SW 1271 (cell line): ENCODE measurements at places on chromosomes 16 and 17.

DNA sequence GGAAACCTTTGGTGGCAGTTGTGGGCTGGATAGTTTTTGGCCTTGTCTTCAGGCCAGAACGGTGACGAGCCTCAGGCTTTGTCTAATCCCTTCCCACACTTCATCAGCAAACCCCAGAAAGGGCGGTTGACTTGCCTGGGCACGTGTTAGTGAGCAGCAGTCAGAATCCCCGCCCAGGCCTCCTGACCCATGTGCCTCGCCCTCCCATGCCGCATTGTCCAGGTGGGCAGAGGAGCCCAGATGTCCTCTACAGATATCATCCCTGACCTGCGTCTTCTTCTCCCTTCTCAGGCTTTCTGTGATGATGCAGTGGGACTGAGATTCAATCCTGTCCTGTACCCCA is 82.5 kb downstream of the OR1D5 start:
- DNase-seq, result no peak

GRCh38 chr17:74008196-74008595 is 195.3 kb upstream of the RPL38 start:
- no peak for DNase-seq

GRCh38 chr16:62036101-62036801 is at the start of gene CDH8:
Gene CDH8, minus strand, starts transcription at chr16:62036438. Its CDS starts 15,035 bp downstream, at chr16:62021403.
- no peak for DNase-seq

- DNase-seq, result no peak
These were observed 1.4 kb downstream of the AOC3 start for GRCh38 chr17:42852351-42852750.

DNA sequence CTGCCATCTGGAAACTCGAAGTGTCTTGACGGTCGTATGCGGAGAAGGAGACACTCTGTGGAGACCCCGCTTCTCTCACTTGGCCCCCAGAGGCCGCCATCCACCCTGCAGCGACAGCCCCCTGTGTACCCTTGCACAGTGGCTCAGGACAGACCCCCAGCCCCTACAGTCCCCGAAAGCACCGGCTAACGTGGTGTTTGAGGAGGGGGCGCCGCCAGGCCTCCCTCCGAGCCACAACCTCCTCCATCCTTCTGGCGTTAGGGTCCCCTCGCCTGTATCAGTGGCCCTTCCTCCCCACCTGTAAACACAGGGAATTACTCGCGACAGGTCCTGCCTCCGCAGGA is 73.6 kb downstream of the LMF1 start:
- no peak for DNase-seq

- DNase-seq, result no peak
These were observed 3.4 kb downstream of the MNT start for GRCh38 chr17:2397247-2398171.

DNA sequence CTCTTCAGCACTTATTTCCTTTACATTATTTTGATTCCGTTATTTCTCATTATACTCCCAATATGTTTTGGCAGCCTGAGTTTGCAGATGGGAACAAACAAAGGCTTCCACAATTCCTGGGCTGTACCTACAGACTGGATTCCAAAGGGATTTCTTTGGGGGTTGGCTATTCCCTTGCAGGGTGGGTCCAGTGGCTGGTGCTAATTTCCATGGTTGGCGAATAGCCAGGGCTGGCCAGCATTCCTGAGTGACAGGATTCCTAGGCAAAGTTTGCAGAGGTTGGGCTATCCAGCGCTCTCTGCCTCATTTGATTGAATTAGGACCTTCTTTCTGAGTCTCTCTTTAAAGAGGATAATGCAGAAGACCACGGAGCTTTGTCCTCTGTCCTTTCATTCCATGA is 207.4 kb downstream of the MAF start:
- no peak for DNase-seq

- no peak for DNase-seq
These were observed 186.0 kb upstream of the PMFBP1 start for GRCh38 chr16:72357910-72358309.

DNA sequence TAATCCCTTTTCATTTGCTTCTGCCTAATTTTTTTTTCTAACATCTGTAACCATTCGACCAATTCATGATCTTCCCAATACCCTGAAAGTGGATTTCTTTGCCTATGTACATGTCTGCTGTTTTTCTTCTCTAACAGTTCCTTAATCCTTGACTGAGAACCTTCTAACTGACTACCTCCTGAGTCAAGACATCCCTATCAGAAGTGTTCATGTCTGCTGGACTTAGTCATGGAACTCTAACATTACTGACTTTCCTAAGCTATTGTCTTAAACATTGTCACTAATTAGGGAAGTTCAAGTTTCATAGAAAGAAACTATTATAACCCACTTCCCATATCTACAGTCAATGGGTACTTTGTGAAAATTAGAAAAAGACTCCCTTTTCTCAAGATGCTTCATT is 52.4 kb upstream of the IRX5 start:
- DNase-seq, result no peak

DNA sequence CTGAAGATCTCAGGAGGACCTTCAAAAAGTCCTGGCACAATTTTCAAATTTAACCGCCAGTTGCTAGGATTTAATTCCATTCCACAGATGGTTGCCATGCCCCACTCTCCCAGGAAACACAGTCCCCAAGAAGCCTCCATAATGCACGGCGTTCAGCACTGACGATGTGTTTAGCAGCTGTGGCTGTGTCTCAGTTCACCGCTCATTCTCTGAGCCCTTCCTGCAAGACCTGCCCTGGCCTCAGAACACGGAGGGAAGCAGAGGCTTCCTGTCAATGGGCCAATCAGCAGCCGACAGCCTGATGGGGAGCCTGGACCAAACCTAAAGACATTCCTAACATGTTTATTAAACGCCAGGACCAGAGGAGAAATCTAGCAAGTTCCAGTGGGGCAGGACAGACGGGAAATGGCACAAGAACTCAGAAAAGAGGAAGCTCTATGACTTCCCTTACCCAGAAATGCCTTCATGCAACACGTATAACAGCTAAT is 4.9 kb downstream of the MYLK3 start:
- DNase-seq, result no peak

- no peak for DNase-seq
These were observed 44.5 kb downstream of the ZNRF1 start for GRCh38 chr16:75043175-75043895.

- DNase-seq, result no peak
These were observed 1.7 kb upstream of the CBX8 start for GRCh38 chr17:79798299-79799173.

DNA sequence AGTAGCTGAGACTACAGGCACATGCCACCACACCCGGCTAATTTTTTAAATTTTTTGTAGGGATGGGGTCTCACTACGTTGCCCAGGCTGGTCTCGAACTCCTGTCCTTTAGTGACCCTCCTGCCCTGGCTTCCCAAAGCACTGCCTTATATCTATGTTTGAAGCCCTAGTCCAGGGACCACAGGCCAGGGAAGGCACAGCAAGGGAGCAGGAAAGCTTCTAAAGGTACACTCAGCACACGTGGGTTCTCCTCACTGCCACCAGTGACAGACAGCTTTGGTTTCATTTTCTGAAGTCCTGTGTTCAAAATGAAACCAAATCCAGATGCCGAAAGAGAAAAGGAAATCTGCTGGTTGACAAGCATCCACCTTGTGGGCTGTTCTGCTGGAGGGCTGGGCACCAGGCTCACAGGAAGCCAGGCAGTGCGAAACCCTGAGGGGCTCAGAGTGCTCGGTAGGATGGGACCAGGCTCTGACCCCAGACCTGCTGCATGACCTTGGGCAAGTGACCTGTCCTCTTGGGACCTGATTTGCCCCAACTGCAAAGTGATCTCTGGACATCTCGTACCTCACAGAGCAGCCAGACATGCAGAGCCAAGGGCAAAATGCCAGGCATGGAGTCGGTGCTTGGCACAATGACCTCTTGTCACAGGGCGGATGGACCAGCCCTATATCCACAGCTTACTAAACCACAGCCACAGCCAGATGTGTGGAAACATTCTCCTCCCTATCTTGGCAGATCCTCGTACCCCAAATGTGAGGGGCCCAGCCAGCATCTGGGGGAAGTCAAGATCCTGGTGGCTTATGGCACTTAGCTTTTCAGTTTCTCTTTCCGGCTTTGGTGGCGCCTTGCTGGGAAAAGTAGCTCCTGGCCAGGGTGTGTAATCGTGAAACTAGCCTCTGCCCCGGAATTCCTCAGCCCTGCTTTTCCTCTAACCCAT is 2.8 kb upstream of the SOCS1 start:
- no peak for DNase-seq

DNA sequence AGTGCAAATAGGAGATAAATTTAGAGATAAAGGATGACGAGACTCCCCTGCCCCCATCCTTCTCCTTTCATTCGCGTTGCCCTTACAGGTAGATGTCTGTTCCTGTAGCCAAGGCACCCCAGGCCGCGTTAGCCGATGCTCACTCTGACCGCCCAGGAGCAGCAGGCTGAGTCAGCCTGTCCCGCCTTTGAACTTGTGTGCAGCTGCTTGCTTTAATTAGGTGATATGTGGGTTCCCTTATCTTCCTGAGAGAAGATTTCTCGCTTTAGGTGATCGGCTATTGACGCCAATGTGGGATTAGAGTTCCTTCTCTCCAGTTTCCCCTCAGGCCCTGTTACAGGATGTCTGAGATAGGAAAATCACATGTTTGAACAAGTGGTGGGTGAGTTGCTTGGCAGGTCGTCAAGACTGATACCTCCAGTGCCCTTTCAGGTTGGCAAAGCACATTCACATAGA is 119.5 kb downstream of the MSI2 start:
- DNase-seq, result no peak

GRCh38 chr16:63361032-63361624 is 1324.9 kb upstream of the CDH8 start:
- peak; percentile 43 for DNase-seq

DNA sequence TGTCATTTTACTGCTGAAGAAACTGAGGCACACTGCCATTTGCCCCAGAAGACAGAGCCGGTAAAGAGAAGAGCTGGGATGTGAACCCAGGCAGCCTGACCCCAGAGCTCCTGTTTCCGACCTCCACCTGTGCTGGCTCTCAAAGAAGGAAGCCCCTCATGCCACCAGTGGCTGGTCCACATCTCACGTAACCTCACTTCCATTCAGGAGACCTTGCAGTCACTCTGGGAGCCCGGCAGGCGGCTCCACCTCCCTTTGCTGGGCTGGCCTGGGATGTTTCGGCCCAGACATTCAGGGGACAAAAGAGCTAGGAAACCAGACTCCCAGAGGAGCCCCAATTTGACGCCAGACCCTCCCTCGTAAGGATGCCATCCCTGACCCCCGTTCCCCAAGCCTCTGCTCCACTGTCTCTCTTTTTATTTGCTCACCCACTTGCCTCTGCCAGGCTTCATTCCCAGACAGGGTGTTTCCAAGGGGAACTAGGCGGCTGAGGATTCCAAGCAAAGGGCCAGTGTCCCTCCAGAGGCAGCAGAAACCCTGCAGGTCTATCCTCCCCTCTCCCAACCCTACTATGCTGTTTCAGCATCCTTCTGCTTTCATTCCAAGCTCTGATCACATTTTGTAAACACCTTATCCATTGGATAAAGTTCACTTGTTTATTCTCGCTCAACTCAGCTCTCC is 2.8 kb downstream of the TAF1C start:
- no peak for DNase-seq

GRCh38 chr16:12146966-12147365 is 170.4 kb downstream of the SNX29 start:
- no peak for DNase-seq

- no peak for DNase-seq
These were observed at the start of gene WSCD1 for GRCh38 chr17:6069539-6070429. Gene WSCD1, plus strand, starts transcription at chr17:6070379. Its CDS starts 10,280 bp downstream, at chr17:6080659.

GRCh38 chr16:17572145-17572544 is 101.4 kb upstream of the XYLT1 start:
- DNase-seq, result no peak

- DNase-seq, result no peak
These were observed 64.9 kb downstream of the ITFG1 start for GRCh38 chr16:47395733-47396498.

DNA sequence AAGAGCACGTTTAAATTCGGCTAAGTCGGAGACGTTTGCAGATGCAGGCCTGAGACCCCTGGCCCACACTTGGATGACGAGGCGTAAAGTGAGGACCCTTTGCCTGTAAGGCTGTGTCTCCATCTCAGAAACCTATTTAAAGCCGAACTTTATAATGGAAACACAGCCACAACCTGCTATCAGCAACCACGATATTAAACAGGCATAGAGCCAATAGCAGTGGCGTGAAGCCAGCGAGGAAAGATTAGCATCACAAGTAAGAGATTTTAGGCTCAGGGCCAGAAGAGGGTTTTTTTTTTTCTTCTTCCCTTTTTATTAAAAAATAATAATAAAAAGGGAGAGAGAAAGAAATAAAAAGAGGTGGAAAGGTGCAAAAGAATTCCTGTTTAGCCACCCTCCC is 111.3 kb upstream of the NOL11 start:
- no peak for DNase-seq

- no peak for DNase-seq
These were observed 132.0 kb downstream of the C16orf78 start for GRCh38 chr16:49505556-49505955.

DNA sequence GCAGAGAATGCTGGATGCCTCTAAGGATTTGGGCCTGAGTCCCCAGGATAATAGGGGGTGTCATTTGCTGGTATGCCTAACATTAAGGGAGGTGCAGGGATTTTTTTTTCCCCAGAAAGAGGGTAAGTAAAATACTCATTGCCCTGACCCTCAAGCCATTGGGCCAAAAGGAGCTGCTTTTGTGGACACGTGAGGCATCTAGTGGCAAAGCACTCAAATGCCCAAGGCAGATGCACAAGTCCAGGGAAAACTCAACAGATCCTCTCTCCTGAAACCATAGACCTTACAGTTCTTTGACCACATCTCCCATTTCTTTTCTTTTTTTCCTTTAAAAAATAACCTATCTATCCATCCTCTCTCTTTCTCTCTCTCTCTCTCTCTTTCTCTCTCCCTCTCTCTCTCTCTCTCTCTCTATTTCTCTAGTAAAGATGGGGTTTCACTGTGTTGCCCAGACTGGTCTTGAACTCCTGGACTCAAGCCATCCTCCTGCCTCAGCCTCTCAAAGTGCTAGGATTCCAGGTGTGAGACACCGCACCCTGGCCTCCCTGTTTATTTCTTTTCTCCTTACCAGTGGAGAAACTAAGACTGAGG is 11.8 kb downstream of the IRX5 start:
- DNase-seq, result no peak

DNA sequence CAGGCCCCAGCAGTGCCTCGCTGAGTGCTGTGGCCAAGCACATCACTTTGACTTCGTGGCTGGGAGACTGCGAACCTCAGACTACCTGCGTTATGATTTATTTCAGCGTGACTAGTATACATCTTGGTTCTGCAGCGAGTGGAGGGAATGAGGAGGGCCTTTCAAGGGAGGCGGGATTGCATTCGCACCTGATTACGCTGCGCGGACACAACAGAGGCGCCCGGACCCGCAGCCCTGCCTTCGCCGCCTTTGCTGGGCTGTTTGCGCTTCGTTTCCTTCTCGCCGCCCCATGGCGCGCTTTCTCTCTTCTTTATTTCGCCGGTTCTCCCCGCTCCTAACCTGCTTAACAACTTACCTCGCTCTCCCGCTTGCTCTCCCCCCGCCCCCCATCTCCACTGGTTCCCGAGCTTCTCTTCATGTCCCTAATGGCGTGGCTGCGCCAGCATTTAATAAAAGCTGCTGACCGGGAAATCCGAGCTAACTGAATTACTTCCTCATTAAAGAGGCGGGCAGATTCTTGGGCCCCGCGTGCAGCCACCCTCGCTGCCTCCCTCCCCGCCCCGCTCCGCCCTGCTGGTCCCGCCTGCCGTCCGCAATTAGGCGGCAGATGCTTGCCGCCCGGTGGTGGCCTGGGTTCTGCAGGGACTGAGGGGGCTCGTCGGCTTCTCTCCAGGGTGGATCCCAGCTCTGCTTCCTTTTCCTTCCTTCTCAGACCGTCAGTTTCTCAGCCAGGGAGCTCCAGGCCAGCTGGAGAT is 257.6 kb upstream of the SDK2 start:
- DNase-seq, result no peak

- DNase-seq, result no peak
These were observed 83.7 kb downstream of the DNAH17 start for GRCh38 chr17:78493450-78493849.

GRCh38 chr17:1495265-1495989 is 2.9 kb upstream of the MYO1C start:
- no peak for DNase-seq
